ENCODE measurements at places on chromosomes 6 and 20.
A peak's percentile ranks its signal among the peaks of the same experiment; 100 is the strongest.

GRCh38 chr6:40706178-40706577 is 119.0 kb upstream of the LRFN2 start:
- DNase-seq: no peak

- DNase-seq: no peak
Observed at GRCh38 chr20:54067606-54068174, 2.7 kb downstream of the BCAS1 start.

DNA sequence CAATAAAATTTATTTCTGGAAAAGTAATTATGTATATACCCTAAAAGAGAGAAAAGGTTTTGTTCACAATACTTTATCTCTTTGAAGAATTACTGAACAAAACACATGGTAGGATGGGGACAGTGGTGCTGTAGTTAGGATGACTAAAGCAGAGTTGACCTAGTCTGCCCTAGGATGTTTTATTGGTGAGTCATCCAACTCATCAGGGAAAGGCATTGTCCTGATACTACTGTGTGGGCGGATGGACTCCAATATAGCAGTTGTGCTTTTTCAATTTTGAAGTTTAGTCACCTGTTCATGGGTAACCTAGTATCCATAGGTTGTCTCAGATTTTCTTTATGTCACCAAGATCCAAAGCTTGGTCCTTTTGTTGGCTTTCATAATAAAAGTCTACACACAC is 53.3 kb upstream of the EYS start:
- no peak for DNase-seq

DNA sequence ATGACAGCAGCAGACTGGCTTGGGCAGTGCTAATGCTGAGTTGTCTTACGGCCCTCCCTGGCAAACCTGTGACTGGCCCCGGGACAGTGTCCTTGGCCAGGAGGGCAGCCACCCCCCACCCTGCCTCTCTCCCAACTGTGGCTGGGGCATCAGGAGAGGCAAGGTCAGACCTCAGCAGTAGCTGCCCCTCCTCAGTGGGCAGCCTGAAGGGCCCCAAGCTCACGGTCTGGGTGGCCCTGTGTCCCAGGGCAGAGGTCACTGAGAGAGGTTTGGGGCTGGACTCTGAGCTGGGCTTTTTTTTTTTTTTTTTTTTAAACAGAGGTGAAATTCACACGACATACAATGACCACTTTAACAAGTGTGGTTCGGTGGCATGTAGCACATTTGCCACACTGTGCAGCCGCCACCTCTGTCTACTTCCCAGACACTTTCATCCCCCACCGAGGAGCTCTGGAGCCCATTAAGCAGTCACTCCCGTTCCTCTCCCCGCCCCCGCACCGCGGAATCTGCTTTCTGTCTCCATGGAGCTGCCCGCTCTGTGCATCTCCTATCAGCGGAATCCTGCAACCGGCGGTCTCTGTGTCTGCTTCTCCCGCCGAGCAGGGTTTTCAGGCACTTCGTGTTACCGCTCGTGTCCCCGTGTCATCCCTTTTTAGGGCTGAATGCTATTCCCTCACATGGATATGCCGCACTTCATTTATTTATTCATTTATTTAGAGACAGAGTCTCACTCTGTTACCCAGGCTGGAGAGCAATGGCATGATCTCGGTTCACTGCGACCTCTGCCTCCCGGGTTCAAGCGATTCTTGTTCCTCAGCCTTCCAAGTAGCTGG is 67.9 kb upstream of the GATA5 start:
- no peak for DNase-seq

DNA sequence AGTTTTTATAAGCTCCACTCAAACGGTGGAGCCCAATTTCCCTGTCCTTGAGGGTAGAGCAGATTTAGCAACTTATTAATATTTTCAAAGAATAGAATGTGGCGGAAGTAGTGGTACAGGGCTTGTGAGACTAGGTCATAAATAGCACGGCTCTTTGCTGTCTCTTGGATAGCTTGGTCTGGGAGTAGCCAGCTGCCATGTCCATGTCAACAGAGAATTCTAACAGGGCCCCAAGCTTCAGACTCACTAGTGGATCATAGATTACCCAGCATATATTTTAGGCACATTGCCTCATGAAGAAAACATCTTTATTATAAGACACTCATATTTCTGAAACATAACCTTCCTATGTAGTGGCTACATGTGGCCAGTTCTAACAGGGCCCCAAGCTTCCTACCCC is 755.7 kb downstream of the HDGFL1 start:
- no peak for DNase-seq

DNA sequence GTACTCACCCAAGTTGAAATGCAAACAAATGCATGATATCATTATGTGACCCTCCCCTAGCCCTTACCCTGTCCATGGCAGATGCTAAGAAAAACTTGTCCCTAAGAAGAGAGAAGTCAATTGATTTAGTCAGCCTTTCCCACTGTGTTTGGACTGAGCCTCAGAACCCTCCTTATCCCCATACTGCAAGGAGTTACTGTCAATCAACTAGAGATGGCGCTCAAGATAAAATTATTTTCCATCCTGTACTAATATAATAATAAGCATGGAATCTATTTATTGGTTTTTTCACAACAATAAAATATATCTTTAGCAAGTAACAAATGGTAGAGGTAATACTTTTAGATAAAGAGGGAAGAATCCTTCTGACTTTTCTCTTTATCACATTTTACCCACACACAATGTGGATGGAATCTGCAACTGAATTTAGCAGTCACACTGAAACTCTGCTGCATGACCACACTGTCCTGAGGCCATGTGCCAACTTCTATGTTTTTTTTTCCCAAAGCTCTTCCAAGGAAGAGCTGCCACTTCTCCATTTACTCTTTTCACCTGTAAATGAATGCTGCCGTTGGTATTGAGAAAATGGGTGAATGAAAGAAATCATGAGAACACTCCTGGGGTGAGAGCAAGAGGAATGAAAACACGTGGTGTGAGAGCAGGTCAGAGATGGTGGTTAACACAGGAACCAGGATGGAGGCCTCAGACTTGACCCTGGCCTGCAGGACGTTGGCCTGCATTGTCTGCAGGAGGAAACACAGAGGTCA is 10.5 kb downstream of the NT5E start:
- no peak for DNase-seq

DNA sequence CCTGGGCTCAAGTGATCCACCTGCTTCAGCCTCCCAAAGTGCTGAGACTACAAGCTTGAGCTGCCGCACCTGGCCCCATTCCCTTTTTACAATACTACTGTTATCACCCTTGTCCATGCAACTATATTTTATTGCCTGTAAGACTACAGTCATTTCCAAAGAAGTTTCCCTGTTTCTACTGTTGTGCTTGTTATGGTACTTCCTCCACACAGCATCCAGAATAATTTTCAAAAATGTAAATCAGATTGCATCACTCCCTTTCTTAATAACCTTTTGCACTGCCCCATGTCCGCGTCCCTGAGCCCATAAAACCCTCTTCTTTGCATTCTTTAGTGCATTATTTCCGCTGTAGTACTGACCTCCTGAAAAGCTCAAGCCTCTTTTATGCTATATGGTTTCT is 128.9 kb upstream of the AKIRIN2 start:
- no peak for DNase-seq

DNA sequence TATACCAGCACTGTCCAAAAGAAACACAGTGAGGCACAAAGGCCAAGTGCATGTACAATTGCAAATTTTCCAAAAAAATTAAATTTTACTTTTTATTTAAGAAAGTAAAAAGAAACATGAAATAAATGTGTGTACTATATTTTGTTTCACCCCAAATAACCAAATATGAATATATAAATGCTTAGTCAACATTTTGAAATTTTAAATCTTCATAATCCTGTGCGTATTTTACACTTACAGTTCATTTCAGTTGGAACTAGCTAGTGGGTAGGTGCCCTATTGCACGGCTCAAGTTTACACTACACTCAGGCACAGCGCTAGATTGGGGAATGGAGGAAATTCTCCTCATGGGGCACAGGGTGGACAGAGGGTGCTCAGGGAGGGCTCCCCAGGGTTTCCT is 18.0 kb upstream of the BTN3A3 start:
- no peak for DNase-seq

DNA sequence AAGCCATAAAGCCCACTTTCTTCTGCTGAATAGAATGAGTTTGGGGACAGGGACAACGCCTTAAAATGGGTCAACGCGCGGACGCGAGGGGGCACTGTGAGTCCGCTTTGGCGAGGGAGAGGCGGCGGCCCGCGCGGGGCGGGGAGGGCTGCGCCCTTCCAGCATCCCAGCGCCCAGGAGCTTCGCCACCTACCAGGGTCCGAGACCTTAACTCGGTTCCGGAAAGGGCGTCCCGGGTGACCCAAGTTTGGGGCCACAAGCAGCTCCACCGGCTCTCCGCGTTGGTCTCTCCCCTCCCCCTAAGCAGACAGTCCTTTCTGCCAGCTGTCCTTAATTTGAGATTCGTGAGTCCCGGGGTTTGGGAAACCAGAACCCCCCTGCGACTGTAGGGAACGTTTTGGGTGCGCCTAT is 1.8 kb upstream of the SAMD5 start:
- DNase-seq: peak; percentile 15

- DNase-seq: no peak
Observed at GRCh38 chr6:87164506-87164905, 9.1 kb downstream of the ZNF292 start.

- no peak for DNase-seq
Observed at GRCh38 chr6:125802943-125803377, 12.2 kb downstream of the NCOA7 start.

GRCh38 chr6:8658416-8658815 is 223.1 kb upstream of the SLC35B3 start:
- DNase-seq: no peak

DNA sequence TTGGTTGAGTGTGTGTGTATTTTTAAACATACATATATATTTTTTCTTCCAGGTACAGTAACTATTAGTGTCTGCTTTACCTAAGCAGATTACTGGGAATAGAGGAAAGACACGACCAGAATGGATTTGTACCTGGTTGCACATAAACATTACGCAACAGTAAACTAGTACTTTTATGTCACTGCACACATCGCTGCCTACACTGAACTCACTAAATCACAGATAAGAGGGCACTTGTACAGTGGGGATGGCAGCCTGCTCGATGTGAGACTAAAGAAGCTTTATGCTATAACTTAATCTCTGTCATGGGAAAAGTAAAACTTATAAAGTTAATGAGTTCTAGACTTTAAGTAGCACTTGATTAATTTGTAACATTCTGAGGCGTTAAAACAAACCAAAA is 89.5 kb upstream of the SIM1 start:
- DNase-seq: no peak

DNA sequence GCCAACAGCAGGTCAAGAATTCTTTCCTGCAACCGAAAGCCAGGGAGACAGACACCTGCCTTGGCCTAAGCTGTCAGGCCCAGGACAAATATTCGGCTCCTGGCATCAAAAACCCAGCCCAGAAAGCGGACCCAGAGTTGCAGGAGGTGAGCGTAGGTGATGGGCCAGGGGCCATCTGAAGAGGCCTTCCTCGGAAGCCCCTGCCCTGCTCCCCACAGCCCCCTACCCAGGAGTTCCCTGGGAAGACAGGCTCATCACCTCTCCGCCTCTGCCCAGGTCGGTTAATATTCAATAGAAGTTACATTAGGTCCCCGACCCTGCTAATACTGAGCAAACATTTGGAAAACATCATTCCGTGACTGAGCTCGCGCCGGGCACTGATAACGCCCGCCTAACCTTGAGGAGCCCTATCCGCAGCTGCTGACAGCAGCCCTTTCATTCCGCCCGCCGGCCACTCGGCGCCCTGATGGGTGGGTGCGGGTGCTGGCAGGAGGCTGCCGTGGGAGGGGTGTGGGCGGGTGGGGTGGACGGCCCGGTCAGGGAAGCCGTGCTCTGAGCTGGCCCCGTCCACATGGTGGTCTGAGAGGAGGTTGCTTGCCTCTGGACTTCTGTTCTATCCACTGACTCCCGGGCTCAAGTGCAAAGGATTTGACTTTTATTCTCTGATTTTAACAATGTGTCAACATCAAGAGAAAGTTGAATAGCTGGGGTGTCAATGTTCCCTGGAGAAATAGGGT is 55.7 kb downstream of the HNF4A start:
- no peak for DNase-seq

DNA sequence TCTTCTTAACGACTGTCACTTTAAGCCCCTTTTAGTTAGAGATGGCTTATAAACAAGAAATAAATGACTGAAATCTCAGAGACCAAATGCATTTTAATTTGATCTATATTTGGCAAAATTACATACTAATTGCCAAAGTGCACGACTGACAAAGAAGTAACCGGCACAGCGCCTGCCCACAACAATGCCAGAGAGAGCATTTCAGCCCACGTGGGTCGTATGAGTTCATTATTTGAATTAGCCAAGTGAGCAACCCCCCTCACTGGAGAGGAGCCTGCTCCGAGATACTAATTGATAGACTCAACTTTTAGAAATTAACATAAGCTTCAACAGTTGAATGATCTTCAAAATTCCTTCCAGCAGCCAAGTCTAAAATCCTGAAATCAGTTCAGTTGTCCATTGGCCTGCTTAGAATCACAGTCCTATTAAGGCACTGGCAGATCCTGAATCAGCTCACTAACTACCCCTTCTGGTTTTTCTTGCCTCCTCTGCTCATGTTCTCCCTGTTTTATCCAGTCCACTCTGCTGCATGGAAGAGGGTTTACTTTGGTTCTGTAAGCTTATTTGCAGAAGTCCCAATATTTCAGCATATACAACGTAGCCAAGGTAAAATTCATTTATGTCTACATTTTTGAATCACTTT is 519.1 kb upstream of the AGPAT4 start:
- no peak for DNase-seq

DNA sequence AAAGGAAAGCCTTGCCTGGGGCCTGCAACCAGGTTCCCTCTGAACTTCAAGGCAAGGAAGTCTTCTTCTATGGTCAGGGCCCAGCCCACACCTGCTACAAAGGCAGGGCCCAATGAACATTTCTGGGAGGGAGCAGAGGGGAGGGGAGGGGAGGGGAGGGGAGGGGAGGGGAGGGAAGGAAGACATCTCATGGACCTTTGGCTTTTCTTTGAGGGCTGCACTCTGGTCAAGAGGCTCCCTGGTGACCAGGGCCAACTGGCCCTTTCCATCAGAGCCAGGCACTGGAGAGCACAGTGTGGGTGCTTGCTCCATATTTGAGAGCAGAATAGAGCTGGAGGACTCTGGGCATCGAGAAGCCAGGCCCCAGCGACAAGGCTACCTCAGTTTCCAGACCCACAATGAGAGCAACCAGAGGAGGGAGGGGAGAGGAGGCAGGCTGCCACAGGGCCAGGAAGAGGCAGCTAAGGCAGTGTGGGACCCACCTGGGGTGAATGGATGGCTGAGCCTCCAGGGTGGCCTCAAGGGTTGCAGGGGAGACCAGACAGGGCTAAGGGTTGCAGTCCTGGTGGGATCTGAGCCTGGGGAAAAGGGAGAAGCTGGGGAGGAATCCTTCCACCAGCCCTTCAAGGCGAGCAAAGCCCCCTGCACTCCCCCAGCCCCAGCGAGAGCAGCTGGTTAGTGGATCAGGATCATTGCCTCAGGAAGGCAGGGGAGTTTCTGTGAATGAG is 84.8 kb downstream of the MRPL14 start:
- DNase-seq: no peak

DNA sequence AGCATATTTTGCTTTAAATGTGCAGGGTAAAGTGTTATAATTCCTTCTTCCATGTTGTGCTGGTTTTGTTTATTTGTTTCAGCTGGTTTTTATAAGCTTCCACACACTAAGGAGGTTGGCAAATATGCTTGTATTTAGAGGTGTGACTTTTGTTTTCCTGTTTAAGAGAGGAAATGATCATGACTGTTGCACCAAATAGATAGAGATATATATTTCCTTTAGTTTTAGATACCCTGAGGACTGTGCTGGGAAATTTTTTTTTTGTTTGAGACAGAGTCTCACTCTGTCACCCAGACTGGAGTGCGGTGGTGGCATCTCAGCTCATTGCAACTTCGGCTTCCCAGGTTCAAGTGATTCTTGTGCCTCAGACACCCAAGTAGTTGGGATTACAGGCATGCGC is 5.8 kb downstream of the TBPL1 start:
- DNase-seq: no peak
